IMR-90 (cell line): ENCODE measurements at places on chromosomes 5 and 9.

- DNase-seq = no peak
These were observed 316.0 kb upstream of the DMAC1 start for GRCh38 chr9:8115570-8115969.

DNA sequence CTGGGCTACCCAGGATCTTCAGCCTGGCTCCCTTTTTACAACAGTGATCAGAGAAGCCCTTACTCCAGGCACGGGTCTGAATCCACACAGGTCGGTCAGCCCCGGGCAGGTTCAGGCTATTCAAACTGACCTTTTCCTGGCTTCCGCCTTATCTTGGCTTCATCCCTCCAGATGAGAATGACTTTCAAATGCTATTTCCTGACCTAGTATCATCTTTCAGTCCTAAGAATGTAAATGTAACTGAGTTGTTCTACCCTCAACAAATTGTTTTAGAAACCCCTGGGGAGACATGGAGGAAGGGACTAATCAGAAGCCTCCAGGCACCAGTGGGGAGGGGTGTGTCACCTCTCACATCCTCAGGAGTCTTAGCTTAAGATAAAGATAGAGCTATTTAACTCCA lies 213.2 kb downstream of the EPB41L4A start:
- no peak for DNase-seq

GRCh38 chr5:132655821-132656773 lies 1.9 kb upstream of the IL13 start:
- DNase-seq = no peak

GRCh38 chr5:83343299-83343698 lies 128.2 kb upstream of the VCAN start:
- no peak for DNase-seq

DNA sequence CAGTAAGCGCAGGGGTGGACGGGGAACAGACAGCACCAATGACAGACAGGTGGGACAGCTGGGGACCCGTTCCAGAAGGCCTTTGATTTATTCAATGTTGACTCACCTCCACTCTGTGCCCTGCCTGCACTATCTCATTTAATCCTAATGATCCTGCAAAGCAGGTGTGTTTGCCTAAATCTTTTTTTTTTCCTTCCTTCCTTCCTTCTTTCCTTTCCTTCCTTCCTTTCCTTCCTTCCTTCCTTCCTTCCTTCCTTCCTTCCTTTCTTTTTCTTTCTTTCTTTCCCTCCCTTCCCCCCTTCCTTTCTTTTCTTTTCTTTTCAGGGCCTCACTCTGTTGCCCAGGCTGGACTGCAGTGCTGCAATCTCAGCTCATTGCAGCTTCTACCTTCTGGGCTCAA lies 17.1 kb upstream of the CORO2A start:
- DNase-seq = no peak

DNA sequence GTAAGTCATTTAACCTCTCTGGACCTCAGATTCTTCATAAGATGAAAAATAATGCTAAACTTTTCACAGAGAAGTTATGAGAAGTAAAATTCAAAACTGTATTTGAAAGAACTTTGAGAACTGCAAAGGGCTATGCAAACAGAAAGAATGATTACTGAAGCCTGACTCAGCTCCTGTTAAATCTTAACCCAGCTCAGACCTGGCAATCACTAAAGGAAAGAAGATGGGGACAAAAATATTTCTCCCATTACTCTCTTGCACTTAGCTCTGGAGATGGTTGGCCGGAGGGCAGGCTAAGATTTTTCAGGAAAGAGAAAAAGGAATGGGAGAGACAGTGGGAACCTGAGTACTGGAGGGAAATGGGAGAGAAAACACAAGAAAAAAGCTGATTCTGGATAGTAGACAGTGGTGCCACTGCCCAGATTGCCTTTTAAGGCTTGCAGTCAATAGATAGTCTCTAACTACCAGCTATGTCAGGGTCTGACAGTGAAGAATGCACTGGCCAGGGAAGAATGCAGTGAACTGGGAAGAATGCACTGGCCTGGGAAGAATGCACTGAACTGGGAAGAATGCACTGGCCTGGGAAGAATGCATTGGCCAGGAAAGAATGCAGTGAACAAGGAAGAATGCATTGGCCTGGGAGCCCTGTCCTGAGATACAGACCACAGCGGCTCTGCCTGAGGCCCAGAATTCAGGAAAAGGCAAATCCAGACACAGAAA lies 25.2 kb upstream of the CEMIP2 start:
- peak; percentile 50 for DNase-seq

DNA sequence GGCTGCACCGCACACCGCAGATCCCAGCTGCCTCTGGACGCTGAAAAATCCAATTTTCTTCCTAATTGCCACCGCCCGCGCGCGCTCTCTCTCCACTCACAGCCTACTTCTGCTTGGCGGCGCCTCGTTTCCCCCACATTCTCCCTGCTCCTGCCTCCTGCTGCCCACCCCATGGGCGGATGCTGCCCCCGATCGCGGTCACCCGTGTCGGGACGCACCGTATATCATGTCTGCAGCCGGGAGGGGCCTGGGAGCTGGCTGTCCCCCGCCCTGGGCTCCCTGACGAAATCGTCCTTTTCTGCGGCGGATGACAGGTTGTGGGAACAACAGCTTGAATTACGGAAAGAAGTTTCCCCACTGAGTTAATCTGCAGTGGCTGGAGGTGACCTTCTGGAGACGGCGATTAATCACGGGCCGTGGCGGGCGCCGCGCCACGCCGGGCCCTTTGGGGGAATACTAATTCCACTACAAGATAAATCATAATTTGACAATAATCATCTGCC lies 36.3 kb upstream of the PSD2 start:
- no peak for DNase-seq

- peak; percentile 92 for DNase-seq
These were observed at the start of gene SCAMP1 for GRCh38 chr5:78359831-78360673. SCAMP1 (plus strand) TSS chr5:78360617; CDS start chr5:78360672, 55 bp downstream.

- DNase-seq = no peak
These were observed 313.8 kb downstream of the ASTN2 start for GRCh38 chr9:117101008-117101407.

- peak; percentile 93 for DNase-seq
These were observed at the start of gene IL6ST for GRCh38 chr5:55994495-55994997. IL6ST (minus strand) TSS chr5:55994963; CDS start chr5:55976278, 18,685 bp downstream.

DNA sequence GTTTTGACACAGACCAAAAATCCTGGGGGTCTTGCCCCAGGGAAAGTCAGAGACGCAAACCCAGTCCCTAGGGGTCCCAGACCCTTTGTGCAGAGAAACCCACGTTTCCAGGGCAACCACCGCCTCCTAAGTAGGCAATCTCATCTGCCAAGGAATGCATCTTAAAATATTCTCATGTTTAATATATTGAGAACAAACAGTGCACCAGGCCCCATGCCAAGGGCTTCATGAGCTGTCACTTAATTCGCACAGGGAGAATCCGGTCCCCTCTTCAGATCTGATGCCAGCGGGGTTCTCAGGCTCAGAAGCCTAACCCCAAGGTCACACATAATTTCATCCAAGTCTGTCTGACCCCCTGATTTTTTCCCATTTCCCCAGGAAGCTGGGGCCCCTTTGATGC lies 28.8 kb downstream of the CPLX2 start:
- DNase-seq = no peak

DNA sequence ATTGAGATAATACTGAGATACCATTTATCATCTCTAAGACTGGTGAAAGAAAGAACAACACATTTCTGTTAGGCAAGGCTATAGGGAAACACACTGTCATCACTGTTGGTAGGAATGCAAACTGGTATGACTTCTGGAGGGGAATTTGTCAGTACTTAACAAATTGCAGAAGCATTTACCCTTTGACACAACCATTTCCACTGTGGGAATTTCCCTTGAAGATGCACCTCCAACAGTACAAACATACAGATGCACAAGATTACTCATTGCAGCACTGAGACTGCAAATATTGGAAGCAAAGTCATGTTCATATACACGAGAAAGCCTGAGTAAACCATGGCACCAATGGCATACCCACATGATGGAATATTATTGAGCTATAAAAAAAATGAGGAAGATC lies 17.6 kb downstream of the GM2A start:
- peak; percentile 85 for DNase-seq

- DNase-seq = no peak
These were observed 72.9 kb downstream of the ZNF618 start for GRCh38 chr9:113948891-113949570.

DNA sequence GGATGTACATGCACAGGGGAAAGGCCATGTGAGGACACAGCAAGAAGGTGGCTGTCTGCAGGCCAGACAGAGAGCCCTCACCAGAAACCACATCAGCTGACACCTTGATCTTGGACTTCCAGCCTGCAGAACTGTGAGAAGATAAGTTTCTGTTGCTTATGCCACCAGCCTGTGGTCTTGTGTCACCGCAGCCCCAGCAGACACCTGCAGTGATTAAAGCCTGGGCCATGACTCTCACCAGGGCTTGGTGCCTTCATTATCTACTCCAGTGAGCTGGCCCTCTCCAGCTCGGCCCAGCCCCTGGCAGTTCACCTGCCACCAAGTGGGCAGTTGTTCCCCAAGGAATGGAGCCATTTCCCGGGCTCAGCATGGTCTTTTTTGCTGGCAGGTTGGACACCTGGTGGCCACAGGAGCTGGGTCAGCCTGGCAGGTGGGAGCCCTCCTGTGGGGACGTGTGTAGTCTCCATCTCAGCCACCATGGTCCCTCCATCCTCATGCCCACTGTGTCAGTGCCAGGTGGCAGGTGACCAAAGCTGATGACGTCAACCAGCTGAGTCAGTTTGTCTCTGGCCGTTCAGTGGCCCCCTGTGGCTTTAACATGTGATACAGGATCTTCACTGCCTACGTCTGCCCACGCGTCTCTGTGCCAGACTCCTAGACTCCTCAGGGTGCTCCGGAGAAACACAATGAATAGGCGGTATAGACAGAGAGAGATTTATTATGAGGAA lies 99.9 kb upstream of the PPP1R26 start:
- no peak for DNase-seq

DNA sequence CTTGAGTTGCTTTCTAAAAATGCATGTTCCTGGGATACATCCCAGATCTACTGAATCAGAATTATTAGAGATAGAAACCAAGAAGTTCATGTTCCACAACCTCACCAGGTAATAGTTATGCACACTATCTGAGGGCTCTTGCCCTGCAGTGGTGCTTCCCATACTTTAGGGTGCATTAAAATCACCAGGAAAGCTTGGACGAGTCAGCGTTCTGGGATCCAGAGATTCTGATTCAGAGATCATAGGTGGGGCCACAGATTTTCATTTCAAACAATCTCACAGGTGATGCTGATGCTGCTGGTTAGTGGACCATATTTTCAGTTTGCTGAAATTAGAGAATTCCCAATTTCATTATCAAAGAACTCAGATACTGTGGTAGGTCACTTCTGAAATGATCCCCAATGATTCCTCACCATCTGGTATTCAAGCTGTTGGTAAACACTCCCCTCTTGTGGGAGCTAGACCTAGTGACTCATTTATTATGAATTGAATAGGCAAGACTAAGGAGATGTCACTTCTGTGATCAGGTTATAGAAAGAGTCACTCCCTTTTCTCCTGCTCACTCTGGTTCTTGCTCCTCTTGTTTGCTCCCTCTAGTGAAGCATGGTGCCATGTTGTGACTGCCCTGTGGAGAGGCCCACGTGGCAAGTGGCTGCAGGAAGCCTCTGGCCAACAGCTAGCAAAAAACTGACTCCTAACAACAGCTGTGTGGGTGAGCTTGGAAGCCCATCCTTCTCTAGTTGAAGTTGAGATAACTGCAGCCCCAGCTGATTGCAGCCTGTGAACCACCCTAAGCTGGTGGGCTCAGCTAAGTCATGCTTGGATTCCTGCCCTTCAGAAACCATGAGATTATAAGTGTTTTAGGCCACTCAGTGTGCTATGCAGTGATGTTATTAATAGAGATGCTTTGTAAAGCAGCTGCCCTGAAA lies 59.8 kb downstream of the SH3TC2 start:
- DNase-seq = peak; percentile 75

- DNase-seq = peak; percentile 7
These were observed 212.0 kb upstream of the KIF2A start for GRCh38 chr5:62093976-62094375.

- DNase-seq = no peak
These were observed 203.6 kb downstream of the ELAVL2 start for GRCh38 chr9:23622396-23622795.

GRCh38 chr5:16819522-16820167 lies 116.4 kb downstream of the MYO10 start:
- peak; percentile 86 for DNase-seq

DNA sequence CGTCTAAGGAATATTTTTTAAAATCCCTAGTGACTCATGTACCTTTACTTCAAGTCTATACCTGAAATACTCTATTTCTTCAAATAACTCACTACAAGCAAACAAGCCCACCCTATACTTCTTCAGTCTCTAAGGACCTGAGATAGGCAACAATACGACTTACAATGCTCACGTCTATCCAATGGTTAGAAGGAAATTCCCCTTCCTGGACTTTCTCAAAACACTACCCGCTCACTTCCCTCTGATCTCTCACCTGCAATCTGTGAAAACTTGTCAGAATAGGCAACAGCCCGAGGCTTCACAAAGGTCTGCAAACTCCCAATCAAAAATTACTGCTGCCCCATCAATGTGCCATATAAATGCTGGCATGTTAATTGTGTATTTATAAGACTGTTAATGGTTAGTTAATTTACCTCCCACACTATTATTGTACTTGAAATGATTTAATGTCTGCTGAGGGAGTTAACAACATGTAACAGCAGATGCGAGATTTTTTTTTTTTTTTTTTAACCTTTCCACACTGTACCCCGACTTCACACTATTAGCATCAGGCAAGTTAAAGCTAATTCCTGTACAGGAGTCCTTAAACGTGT lies 27.3 kb downstream of the MAPKAP1 start:
- no peak for DNase-seq

GRCh38 chr5:179328291-179328690 lies 17.0 kb downstream of the ADAMTS2 start:
- DNase-seq = no peak

- DNase-seq = peak; percentile 4
These were observed 412.2 kb upstream of the CDH9 start for GRCh38 chr5:27450607-27451006.

GRCh38 chr5:68631884-68632283 lies 416.3 kb downstream of the PIK3R1 start:
- DNase-seq = no peak

DNA sequence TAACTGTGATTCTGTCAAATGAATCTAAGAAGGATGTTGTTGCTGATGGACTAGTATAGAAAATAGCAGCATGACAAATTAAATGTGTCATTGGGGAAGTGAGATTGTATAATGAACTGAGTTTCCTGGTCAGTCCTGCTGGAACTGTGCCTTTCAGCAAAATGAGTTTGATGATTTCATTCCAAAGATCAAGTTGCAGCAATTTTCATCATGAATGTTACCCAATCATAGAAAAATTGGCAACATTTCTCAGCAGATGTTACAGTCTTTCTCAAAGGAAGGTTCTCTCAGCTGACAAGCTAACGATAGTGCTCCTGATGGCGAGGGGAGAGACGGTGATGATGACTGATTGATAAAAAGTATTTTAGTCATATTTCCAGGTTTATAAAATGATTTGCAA lies 10.7 kb downstream of the PCDHAC2 start:
- DNase-seq = no peak

DNA sequence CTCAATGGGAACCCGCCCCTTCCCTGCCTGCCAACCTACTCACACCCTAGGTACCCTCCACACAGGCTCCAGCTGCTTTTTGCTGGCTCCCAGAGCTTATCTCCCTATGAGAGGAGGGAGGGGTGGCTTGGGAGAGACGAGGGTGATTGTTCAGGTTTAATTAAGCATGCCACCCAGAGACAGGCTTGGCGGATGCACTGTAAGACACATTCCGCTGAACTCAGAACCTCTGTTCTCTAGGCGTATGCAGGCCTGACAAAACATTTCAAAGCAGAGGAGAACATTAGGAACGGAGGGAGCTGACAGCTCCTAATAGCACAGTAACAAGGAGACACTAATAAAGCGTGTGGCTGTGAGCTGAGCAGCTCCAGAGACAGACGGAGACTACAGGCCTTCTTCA lies 80.1 kb downstream of the TRIM32 start:
- no peak for DNase-seq

GRCh38 chr9:129143031-129143927 lies 32.1 kb downstream of the PTPA start:
- DNase-seq = peak; percentile 92
